Activated CD8-positive, alpha-beta memory T cell treated with anti-CD3 and anti-CD28 coated beads for 4 hours (primary cell): ENCODE measurements at places on chromosomes 11 and 22.

- DNase-seq = no peak
Observed at GRCh38 chr11:106463154-106463553, 385.7 kb downstream of the AASDHPPT start.

- no peak for DNase-seq
Observed at GRCh38 chr11:133825156-133825555, 20.2 kb downstream of the SPATA19 start.

DNA sequence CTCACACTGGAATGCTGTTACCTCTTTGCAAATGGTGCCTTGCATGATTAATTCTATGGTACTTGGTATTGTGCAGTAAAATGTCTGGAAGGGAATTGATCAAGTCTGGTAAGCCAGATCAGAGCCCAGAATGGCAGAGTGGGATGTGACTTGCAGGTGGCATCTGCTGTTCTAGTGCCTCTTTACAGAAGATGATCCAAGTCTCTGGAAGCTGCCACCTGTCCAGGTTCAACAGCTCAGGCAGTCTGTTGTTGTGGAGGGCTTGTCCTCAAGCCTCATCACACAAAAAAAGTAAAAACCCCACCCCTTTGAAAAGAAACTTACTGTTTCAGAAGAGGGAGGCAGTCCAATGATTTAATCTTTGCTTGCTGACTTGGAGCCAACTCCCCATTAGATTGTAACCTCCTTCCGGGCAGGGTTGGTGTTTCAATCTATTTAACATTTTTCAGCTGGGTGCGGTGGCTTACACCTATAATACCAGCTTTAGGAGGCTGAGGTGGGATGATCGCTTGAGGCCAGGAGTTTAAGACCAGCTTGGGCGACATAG lies 17.1 kb downstream of the ZNRF3 start:
- DNase-seq = no peak

- no peak for DNase-seq
Observed at GRCh38 chr11:34792814-34793258, 123.3 kb downstream of the APIP start.

- DNase-seq = no peak
Observed at GRCh38 chr22:45650721-45651120, 20.9 kb upstream of the ATXN10 start.

DNA sequence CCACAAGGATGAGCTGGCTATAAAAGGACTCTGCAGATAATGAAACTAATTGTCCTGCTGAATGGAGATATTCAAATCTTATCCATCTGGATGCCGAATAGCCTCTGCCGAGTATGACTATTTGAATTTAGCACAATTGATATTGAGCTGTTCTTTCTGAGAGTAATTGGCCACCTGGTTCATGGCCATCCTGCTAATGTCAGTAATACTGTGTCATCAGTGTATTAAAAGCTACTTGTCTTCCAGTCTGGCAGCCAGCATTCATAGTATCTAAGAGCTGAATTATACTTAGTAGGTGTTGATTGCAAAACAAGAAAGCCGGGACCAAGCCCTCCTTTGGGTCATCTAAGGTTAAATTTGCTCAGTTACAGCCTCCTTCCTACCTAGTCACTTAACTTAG lies 310.7 kb upstream of the NCAM1 start:
- no peak for DNase-seq

DNA sequence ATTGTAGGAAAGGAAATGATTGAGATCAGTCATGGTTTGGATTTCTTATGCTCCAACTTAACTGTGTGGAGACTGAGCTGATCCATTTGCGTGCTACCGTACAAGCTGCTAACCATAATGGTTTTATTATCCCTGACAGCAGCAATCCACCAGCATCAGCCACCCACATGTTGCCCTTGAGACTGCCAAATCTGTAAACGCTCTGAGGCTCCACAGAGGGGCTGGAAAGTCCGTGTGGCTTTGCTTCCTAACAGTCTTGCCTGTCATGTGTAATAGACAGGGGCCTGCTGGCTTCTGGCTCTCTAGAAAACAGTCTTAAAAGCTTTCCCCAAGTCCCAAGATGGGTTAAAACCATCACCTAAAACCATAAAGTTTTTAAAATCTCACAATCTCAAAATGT lies 30.1 kb downstream of the ATG16L2 start:
- DNase-seq = no peak

- DNase-seq = peak; percentile 54
Observed at GRCh38 chr22:46335201-46336118, at the start of gene TRMU. Gene TRMU (plus strand): TSS chr22:46335714. CDS start chr22:46335765, 51 bp downstream.

GRCh38 chr11:64196626-64197025 lies 9.9 kb upstream of the FERMT3 start:
- DNase-seq = no peak

DNA sequence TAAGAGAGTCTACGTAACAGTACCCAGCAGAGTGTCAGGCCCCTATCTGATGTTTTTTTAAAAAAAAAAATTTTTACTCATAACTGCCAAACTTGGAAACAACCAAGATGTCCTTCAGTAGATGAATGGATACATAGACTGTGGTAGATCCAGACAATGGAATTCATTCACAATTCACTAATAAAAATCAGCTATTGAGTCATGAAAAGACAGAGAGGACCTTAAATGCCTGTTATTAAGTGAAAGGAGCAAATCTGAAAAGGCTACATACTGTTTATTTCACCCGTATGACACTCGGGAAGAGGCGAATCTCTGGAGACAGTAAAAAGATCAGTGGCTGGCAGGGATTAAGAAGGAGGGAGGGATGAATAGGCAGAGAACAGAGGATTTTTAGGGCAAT lies 541.4 kb upstream of the TENM4 start:
- no peak for DNase-seq

GRCh38 chr11:130034236-130034635 lies 31.6 kb upstream of the PRDM10 start:
- no peak for DNase-seq

DNA sequence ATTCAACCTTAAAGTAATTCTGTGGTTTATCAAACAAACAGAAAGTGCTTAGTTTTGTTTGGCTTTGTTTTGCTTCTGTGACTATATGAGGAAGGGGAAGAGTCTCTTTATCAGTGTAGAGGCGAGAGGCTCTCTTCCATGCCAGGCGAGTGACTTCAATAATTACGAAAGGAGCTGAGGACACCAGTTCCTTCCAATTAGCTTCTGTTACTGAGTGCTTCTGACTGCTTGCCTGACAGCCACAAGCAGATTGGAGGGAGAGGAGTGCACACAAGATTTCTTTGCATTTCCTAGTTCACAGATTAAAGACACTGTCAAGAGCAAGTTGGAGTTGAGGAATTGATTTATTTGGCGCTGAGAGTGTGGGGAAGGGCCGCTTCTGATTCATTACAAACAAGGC lies 1484.5 kb upstream of the TENM4 start:
- DNase-seq = no peak

GRCh38 chr11:68743539-68743938 lies 7.8 kb downstream of the TESMIN start:
- no peak for DNase-seq
